ENCODE measurements at places on chromosomes 2 and 18. TPM values are rescaled to one million over a fixed set of nuclear protein-coding genes. Genes with fewer than 3 reads are reported as not detected.
A peak's percentile ranks its signal among the peaks of the same experiment; 100 is the strongest.

FASTKD2 gene
- polyA plus RNA-seq: 40.6 TPM

SGPP2 gene
- polyA plus RNA-seq: not detected

CD28 gene
- not detected for polyA plus RNA-seq

DNA sequence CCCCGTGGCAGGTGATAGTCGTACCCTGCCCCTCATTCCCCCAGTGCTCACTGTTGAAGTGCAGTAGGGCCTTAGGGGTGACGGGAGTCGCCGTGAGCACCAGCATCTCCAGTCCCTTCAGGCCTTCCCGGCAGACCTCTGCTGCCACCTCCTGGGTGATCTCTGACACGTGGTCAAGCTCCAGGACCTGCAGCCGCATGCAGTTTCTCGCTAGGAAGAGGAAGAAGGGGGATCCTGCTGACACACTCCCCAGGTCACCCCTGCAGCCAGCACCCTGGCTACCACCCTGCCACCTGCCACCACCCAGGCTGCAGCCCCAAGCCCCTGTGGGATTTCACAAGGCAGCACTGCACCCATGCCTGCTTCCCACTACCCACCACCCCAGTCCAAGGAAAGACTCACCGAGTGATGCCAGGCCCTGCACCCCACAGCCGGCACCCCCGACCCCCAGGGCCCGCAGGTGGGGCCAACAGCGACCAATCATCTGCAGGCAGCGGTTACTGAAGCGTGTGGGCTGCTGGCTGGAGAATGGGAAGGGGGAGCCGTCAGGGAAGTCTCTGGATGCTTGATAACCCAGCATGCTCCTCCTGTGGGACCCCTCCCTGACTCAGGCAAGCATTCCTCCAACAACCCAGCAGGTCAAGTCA, 23.8 kb downstream of the FBXO41 start:
- DNase-seq: peak; percentile 34

GRCh38 chr2:169362118-169362893, at the start of gene LRP2:
Gene LRP2 (minus strand): TSS chr2:169362534. CDS start chr2:169362399, 135 bp downstream.
- no peak for DNase-seq

- DNase-seq: no peak
These were observed 153.4 kb downstream of the NDUFA10 start for GRCh38 chr2:239871481-239872435.

GRCh38 chr2:98086491-98087446, at the start of gene VWA3B:
Gene VWA3B (plus strand): TSS chr2:98087167. CDS start chr2:98093093, 5,926 bp downstream.
- DNase-seq: peak; percentile 25

DNA sequence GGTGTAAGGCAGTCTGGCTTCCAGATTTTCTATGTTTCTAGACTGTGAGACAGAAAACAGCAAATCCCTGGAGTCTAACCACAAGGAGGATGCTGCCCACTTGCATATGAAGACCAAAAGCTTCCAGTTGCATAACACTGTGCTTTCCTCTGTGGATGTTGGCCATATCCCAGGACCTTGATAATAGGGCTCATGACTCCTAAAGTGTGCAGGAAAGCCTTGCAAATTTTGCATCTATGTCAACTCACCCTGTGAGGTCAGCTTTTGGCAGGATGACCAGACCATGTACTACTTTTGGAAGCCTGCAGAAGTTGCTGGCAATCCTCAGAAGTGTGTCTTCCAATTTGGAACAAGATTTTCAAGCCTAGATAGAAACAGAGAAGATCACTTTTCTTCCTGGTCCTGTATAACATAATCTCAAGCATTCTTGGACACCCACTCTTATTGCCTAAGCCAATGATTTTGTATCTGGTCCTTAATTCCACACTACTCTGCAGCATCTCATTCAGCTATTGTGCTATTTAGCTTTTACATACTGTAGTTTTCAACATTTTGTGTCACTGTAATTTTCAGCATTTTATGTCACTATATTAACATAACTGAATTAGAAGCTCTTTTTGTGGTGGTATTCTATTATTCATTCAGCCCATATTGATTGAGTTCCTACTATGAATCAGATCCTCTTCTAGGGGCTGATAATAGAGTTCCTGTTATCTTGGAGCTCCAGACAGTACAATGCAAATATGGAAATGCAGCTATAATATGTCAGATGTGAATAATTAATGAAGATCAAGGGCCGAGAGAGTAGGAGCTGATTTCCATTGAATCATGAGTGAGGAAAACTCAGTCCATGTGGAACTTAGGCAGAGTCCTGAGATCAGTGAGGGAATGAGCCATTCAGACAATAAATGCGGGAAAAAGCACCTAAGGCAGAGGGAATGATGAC, 85.3 kb upstream of the RAB27B start:
- peak; percentile 99 for DNase-seq

DNA sequence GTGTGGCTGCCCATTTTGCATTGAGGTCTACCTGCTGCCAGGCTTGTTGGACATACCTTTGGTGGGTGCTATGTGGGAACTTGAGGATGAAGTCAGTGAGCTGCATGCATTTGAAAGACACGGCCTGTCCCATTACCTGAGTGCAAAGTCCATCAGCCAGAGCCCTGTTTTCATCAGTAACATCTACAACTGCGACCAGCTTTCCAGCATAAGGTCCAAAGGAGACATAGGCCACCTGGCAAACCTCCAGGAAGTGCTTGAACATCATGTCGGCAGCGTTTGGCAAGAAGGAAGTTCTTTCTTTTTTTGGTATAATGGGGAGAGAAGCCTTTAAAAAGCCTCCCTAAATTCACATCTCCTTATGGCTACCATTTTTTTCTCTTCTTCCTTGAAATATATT, 143.1 kb downstream of the FAM161A start:
- no peak for DNase-seq

DNA sequence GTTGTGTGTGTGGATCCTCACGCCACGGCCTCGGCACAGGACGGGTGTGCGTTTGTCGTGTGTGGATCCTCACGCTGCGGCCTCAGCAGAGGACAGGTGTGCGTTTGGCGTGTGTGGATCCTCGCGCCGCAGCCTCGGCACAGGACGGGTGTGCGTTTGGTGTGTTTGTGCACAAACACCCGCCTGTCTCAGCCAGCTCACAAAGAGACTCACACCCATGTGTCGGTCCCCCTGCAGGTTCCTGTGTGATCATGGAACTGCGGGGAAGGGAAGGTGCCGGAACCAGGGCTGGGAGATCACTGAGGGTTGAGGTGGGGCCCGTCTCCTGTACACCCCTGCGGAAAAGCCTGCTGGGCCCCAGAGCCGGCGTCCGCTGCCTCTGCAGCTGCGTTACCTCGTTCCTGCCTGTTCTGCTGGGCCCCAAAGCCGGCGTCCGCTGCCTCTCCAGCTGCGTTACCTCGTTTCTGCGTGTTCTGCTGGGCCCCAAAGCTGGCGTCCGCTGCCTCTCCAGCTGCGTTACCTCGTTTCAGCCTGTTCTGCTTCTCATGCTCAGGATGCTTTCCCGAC, 53.6 kb downstream of the CTDP1 start:
- DNase-seq: no peak

- no peak for DNase-seq
These were observed 97.8 kb downstream of the KYNU start for GRCh38 chr2:142975239-142975638.

Measured in fibroblast of lung (primary cell).